ENCODE measurements at places on chromosomes 4 and X.
A peak's percentile ranks its signal among the peaks of the same experiment; 100 is the strongest.

- no peak for DNase-seq
These were observed 141.5 kb upstream of the FRMPD4 start for GRCh38 chrX:11996810-11997209.

DNA sequence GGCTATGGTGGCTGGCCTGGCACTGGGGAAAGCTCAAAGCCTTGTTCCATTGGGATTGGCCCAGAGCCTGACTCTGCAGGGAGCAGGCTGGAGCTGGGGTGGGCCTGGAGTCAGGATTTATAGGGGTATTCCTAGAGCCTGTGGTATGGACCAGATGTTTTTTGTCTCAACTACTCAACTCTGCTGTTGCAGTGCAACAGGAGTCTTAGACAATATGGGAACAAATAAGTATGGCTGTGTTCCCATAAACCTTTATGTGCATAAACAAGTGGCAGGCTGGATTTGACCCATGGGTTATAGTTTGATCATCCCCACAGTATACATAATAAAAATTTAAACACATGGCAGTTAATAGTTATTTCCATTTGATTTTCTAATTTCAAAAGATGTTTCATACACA, 557.9 kb upstream of the ARX start:
- DNase-seq = no peak

GRCh38 chr4:103948244-103949018, 228.6 kb upstream of the TACR3 start:
- no peak for DNase-seq

DNA sequence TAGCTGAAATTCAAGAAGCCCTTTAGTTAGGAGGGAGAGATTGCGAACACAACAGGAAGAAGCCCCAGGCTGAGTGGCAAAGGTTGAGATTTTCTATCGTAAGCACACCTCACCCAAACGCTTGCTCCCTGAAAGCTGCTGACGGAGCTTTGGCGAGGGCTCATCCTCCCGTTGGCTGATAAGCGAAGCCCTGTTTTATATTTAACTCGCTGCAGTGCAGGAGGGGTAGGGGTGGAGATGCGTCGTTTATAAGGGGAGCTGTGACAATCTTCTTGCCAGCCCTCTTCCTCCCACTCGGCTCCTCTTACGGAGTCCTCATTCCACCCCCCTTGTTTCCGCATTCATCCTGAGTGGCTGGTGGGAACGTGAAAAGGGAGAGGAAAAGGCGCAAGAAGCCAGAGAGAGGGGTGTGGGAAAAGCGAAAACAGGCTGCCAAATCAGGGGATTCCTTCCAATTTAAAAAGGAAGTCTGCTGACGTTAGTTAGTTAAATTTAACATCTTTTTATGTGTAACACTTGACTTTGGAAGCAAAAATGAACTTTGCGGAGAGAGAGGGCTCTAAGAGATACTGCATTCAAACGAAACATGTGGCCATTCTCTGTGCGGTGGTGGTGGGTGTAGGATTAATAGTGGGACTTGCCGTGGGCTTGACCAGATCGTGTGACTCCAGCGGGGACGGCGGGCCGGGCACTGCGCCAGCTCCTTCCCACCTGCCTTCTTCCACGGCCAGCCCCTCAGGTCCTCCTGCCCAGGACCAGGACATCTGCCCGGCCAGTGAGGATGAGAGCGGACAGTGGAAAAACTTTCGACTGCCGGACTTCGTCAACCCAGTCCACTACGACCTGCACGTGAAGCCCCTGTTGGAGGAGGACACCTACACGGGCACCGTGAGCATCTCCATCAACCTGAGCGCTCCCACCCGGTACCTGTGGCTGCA, at the start of gene ENPEP:
ENPEP (plus strand) TSS at position 275 of the 938 bp plus-strand sequence; CDS start at position 535, 260 bp downstream.
- DNase-seq = no peak

GRCh38 chr4:145697332-145697731, 17.4 kb downstream of the C4orf51 start:
- no peak for DNase-seq

GRCh38 chrX:121010218-121010617, 24.7 kb upstream of the CT47A1 start:
- DNase-seq = no peak

GRCh38 chrX:5458300-5458842, 770.3 kb downstream of the NLGN4X start:
- DNase-seq = no peak

GRCh38 chr4:154807042-154807630, 26.1 kb downstream of the RBM46 start:
- DNase-seq = no peak

GRCh38 chr4:76977736-76978350, 28.3 kb downstream of the SEPTIN11 start:
- no peak for DNase-seq

- peak; percentile 59 for DNase-seq
These were observed 8.9 kb upstream of the RENBP start for GRCh38 chrX:153953342-153953830.

DNA sequence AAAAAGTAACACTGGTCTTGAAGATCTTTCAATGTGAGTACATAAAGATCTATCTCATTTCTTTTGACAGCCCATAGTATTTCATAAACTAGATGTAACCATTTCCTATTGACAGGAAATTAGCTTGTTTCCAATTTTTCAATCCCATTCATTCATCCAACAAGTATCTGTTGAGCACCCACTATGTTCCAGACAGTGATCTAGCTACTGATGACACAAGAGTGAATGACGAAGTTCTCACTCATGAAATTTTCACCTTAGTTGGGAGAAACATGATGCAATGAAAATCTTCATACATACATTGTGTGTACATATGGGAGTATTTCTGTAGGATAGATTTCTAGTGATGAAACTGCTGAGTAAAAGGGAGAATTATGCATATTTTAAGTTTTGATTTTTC, 1.7 kb downstream of the CD38 start:
- no peak for DNase-seq

GRCh38 chr4:157080605-157081004, 4.7 kb downstream of the GLRB start:
- DNase-seq = no peak

DNA sequence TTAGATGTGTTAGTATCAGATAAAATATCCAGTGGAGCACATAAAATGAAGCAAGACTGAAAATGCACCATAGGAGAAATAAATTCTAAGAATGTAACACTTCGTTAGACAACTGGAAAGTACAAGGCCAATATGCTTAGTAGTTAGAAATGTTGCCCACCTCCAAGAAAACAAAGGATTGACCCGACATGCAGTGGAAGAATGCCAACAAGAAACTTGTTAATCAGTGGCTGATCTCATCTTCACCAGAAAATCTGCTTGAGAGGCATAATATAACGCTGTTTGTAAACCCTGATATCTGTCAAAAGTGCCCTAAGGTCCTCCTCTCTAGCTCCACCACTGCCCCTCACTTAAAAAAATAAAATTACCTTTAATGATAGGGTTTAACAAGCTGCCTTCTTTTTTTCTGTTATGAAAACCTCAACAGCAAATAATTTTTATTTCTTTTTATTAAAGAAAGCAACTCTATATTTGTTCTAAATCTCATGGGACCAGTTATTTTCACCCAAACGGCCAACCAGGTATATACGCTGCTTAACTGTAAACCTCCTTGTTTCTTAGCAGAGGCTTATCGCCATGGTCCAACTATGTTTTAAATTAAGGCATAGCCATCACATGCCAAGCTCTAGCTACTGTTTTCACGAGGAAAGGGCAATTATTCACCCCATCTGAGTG, 1.8 kb downstream of the RASGEF1B start:
- DNase-seq = no peak

GRCh38 chr4:138919094-138919936, 96.3 kb upstream of the NOCT start:
- no peak for DNase-seq

DNA sequence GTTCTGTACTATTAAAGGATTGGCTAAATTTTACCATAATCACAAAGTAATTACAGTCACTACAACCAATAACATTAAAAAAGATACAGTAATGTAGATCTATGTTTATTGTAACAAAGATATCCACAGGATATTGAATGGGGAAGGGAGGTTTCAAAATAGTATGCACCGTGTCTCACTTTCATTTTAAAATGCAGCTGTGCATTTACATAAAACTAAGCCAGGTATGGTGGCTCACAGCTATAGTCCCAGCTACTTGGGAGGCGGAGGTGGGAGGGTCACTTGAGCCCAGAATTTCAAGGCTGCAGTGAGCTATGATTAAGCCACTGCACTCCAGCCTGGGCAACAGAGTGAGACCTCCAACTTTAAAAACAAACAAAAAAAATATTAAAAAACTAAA, 8.5 kb downstream of the SRP72 start:
- no peak for DNase-seq

DNA sequence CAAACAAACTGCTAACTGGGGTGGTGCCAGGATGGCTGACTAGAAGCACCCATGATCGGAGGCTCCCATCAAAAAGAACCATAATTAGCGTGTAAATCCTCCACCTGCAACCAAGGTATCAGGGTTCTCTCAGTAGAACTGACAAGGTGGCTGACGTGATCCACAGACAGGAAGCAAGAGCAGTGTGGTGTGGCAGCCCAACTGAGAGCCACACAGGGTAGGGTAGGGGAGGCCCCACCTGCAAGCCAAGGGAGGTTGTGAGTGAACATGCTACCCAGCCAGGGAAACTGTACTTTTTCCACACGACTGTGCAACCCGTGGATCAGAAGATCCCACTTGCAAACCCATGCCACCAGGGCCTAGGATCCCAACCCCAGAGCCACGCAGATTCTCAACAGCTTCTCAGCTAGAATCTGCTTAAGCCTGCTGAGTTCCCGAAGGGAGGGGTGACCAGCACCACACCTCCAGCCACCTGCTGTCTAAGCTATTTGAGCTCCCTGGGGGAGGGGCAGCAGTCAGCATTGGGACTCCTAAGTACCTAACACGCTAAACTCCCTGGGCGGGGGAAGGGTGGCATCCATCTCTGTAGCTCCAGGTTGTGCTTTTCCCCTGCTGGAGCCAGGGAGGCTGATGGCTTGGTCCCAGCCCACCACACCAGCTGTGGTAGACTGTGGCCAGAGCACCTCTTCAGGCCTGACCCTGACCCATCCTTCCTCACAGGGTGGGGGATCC, 425.1 kb downstream of the GPM6A start:
- no peak for DNase-seq

DNA sequence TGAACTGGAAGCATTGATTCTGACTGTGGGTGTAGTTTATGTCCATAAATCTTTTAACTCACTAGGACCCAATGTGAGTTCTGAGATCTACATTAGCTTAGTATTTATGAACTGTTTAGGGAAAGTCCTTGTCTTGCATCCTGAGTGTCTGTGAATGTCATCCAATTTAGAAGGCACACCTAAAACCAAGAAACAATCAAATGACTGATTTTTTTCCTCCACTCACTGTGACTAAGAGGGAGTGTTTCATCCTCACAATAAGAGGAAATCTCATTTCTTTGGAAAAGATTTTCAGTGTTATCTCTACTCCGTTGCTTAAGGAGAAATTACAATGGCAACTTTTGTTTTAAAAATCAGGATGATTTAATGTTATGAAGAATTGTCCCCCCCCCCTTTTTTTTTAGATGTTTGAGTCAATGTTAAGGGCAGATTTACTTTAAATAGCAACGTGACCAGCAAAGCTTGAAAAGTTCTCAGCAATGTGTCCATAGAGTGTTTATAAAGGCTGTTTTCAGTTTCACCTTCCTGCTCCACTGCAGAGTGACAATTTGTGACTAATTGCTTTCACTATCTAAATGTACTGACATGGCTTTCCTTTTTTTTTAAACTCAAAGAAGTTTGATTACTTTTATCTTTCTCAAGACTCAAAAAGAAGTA, 173.0 kb downstream of the SPCS3 start:
- DNase-seq = no peak

GRCh38 chr4:6494431-6495295, 22.2 kb upstream of the PPP2R2C start:
- DNase-seq = no peak

DNA sequence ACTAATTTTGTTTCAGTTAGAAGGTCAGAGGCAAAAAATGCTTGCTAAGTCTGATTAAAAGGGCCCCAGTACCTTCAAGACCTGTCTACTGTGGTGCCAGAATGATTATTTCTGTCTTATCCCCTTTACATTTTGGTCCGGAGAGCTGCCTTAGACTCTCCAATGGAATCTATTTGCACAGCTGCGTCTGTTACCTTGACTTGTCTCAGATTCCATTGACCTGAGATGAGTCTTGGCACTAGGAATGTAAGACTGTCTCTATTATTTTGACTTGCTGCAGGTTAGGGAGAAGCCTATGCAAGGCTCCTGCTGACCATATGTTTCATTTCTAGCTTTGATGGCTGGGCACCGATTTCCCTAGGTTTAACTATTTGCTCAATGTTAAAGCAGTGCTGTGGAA, 457.6 kb downstream of the KCTD8 start:
- no peak for DNase-seq

DNA sequence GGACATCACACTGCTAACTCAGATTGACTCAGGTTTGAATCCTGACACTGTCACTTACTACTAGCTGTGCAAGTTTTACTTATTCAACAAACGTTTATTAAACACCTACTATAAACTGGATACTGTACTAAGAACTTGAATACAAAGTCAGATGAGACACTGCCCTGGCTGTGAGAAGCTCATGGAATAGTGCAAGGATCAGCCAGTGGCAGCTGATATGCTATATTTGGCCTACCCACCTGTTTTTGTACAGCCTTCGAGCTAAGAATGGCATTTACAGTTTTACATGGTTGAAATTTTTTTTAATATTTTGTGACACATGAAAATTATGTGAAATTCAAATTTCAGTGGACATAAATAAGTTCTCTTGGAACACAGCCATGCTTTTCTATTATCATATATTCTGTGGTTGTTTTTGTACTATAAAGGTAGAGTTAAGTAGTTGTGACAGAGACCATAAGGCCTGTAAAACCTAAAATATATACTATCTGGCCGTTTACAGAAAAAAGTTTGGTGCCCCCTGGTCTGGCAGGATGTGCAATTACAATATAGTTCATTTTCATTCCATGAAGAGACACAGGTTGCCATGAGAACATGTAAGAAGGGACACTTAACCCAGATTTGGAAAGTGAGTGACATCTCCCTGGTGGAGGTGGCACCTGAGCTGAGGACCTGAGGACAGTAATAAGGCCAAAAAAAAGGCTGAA, 3.4 kb upstream of the SEC24D start:
- DNase-seq = no peak

DNA sequence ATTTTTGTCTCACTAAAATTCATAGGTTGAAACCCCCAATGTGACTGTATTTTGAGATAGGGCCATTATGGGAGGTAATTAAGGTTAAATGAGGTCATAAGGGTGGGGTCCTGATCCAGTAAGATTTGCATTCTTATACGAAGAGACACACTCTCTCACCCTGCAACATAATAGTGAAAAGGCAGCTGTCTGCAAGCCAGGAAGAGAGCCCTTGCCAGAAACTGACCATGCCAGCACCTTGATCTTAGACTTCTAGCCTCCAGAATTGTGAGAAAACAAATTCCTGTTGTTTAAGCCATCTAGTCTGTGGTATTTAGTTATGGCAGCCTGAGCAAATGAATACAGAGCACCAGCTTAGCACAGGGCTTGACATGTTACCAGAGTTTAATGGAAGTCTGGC, 17.5 kb upstream of the IGSF1 start:
- DNase-seq = no peak

GRCh38 chr4:159014859-159015258, 88.0 kb upstream of the RAPGEF2 start:
- DNase-seq = no peak

Data from stimulated activated CD8-positive, alpha-beta memory T cell treated with anti-CD3 and anti-CD28 coated beads, Interleukin-7, amount 100 ng/mL, for 1 hour (primary cell).